GM23338 (cell line): ENCODE measurements at places on chromosomes 1 and 21. TPM values are rescaled to one million over a fixed set of nuclear protein-coding genes. Genes with fewer than 3 reads are reported as not detected.

DNA sequence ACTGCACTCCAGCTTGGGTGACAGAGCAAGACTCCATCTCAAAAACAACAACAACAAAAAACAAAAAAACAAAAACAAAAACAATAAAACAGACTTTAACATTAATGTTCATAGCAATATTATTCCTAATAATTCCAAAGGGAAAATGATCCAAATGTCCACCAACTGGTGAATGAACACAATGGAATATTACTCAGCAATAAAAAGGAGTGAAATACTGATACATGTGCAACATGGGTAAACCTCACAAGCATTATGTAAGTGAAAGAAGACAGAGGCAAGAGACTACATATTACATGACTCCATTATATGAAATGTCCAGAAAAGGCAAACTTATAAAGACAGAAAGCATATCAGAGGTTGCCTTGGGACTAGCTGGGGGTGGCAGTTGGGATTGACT lies 6.1 kb upstream of the TTF2 start:
- peaks cover 8% of the 10 kb centered on the region; the same call in 1 of the 2 replicates for H3K4me1 ChIP-seq
- no peak overlapping the region for H3K27ac ChIP-seq
- DNase-seq: no peak
- H3K27me3 ChIP-seq: no peaks in the 10 kb centered on the region

- peaks cover 43% of the 10 kb centered on the region for H3K4me1 ChIP-seq
- DNase-seq: no peak
- no peak overlapping the region for H3K27ac ChIP-seq
- H3K36me3 ChIP-seq: no peaks in the 10 kb centered on the region; the same call in 1 of the 2 replicates
- no peak overlapping the region for H3K4me3 ChIP-seq
Observed at GRCh38 chr21:31726407-31726806, 5.5 kb downstream of the SCAF4 start.

DNA sequence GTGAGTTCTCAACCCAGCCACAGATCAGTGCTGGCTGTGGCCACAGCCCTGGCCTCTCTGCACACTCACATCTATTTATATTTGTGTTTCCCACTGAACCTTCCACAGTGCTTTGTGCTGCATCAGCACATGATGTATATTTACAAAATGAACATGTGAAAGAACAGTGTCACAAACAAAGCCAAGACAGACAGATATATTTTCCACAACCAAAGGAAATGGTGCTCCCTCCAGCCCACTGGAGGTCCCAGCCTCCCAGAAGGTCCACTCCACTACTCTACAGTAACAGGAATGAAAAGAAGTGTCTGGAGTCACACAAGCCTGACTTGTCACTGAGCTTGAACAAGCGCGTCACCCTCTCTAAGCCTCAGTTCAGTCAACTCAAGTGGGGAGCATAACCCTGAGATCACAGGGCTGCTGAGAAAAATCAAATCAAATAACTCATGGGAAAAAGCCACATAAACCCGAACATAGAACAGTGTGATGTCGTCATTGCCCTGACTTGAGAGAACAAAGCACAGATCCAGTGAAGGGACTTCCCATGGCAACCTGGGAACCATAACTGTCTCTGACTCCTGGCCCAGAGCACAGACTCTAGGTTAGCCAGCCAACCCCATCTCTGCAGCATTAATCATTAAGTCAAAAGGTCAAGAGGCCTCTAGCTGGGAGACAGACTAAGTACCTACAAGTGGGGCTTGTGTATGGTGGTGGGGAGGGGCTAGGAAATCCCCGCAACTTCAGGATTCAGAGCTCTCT lies 121.2 kb downstream of the TRABD2B start:
- H3K36me3 ChIP-seq: no peaks in the 10 kb centered on the region
- no peaks in the 10 kb centered on the region for H3K4me1 ChIP-seq
- H3K4me3 ChIP-seq: no peak overlapping the region
- no peak overlapping the region for H3K27ac ChIP-seq
- no peaks in the 10 kb centered on the region for H3K27me3 ChIP-seq

Gene KRTAP21-2
- not detected in 2 replicates for total RNA-seq
